ENCODE measurements at places on chromosomes 5 and 9.

- no peak for DNase-seq
Measured at GRCh38 chr5:75659791-75660450, 48.7 kb downstream of the ANKDD1B start.

- DNase-seq, result no peak
Measured at GRCh38 chr5:121090822-121091221, 626.7 kb downstream of the PRR16 start.

GRCh38 chr5:172541099-172541772, 86.9 kb upstream of the SH3PXD2B start:
- no peak for DNase-seq

GRCh38 chr5:156339139-156339841, 12.3 kb downstream of the SGCD start:
- DNase-seq, result no peak

- DNase-seq, result no peak
Measured at GRCh38 chr9:1098551-1098950, 48.4 kb downstream of the DMRT2 start.

GRCh38 chr5:33840927-33841547, 50.8 kb downstream of the ADAMTS12 start:
- no peak for DNase-seq

GRCh38 chr9:114746591-114747346, 59.1 kb downstream of the TNFSF15 start:
- DNase-seq, result no peak

- no peak for DNase-seq
Measured at GRCh38 chr9:29730163-29730562, 2156.9 kb upstream of the C9orf72 start.

DNA sequence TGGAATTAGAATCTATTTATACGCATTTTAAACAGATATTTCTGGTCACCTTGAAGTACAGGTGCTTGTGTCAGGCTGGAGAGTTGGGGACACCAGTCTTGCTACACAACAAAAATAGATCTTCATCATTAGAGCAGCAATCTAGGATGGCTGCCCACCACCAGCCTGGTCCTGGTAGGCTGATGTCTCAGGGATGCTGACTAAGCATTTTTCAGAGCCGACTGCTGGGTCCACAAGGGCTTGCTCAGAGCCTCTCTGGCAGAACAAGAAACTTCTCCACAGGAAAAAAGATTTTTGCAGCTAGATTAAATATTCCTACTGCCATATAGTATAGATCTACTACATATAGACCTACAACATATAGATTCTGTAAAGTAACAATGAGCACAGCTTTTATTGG, 12.0 kb upstream of the FAM81B start:
- no peak for DNase-seq

DNA sequence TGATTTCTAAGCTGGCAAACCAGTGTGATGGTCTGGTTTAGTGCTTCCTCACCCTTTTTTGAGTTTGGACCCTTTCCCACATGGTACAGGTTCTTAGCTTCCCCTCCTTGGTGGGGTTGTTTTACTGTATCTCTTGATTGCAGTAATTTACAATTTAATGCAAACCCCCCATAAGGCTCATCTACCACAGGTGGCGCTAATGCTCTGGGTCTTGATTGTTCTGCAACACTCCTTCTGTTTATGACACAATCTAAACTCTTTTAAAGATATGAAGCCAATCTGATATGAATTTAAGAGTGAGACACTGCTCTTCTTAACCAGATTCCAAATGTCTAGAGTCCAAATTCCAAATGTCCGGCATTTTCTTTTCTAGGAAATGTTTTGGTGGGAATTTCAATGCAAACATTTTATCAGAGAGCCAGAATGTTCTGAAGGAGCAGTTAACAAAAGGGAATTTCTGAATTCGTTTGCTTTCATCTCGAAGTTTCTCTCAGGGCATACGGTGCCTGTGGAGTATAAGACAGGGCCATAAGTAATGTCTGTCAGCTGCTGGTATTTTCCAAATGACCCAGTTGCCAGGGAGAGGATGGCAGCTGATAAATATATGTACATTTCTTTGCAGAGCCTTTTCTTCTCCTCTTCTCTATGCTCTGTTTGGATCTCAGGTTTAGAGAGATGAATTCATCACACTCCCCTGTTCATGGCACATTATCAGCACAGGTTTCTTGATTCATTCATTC, 246.8 kb downstream of the ARHGAP26 start:
- no peak for DNase-seq

- DNase-seq, result no peak
Measured at GRCh38 chr5:95984287-95984938, 22.8 kb upstream of the ELL2 start.

- DNase-seq, result no peak
Measured at GRCh38 chr5:111511831-111512374, 432 bp downstream of the STARD4 start.

DNA sequence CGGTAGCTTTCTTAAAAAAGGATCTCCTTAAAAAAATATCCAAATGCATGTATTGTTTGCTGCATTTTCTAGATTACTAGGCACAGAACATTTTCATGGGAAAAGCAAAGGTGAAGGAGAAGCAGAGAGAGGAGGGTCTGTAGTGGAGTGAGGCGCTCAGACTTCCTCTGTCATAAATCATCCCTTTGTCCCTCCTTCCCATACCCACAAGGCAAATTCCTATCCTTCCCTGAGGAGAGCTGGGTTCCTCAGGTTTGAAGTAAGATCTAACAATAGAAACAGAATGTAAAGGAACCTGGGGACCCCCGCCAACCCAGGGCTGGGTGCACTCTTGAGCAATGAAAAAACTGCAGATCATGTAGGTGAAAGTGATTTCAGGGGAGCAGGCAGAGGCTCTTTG, 149.2 kb upstream of the ANKH start:
- DNase-seq, result no peak

GRCh38 chr9:98917746-98918487, 25.8 kb upstream of the COL15A1 start:
- DNase-seq, result no peak

- peak; percentile 72 for DNase-seq
Measured at GRCh38 chr9:12774861-12775678, at the start of gene LURAP1L. Gene LURAP1L (plus strand): TSS chr9:12775020. CDS start chr9:12775716, 696 bp downstream.

- DNase-seq, result no peak
Measured at GRCh38 chr5:33713136-33713765, 178.5 kb downstream of the ADAMTS12 start.

DNA sequence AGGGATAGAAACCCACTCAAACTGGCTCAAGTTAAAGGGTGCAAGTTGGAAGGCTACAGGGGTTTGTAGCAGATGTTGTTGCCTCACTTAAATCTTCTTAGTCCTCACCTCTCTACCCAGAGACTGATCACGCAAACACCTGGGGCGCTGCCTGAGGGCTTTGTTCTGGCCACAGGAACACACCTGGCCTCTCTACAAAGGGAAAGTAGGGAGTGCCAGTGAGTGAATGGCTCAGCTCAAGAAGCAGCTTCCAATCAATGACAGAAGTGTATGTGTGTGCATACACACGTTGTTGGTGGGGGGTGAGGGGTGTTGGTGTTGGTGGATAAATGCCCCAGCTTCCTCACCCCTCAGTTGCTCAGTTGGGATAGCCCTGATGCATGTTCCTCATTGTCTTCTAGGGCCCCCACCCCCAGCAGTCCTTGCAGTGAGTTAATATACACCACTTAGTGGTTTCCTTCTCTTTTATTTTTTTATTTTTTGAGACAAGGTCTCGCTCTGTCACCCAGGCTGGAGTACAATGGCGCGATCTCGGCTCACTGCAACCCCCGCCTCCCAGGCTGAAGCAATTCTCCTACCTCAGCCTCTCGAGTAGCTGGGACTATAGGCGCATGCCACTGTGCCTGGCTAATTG, 30.6 kb upstream of the CTNNA1 start:
- no peak for DNase-seq

GRCh38 chr9:77808751-77809081, 160.6 kb upstream of the GNA14 start:
- no peak for DNase-seq

DNA sequence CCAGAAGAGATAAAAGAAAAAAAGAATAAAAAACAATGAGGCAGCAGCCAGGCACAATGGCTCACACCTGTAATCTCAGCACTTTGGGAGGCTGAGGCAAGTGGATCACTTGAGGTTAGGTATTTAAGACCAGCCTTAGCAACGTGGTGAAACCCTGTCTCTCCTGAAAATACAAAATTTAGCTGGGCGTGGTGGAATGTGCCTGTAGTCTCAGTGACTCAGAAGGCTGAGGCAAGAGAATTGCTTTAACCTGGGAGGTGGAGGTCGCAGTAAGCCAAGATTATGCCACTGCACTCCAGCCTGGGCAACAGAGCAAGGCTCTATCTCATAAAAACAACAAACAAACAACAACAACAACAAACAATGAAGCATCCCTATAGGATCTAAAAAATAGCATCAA, 121.5 kb downstream of the HMHB1 start:
- no peak for DNase-seq

DNA sequence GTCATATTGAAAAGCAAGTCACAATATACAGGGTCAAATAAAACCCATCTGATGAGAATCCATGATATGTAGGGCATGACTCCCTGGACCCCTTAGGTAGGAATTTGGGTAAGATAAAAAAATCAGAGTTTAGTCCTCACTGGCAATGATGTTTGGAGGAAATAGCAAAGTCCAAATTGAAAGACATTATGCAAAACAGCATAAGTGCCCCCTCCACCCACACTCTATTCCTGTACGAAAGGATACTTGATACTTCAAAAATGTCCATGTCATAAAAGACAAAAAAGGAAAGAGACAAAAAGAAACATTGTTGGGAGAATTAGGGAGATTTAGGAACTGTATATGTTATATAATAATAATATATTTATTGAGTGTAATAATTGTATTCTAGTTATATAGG, 96.1 kb upstream of the RASGRF2 start:
- no peak for DNase-seq

GRCh38 chr5:43007911-43008362, 32.2 kb downstream of the ANXA2R start:
- DNase-seq, result no peak

- DNase-seq, result no peak
Measured at GRCh38 chr9:21906881-21907280, 87.3 kb downstream of the CDKN2A start.

GRCh38 chr5:54113060-54113459, 197.3 kb downstream of the ARL15 start:
- no peak for DNase-seq

DNA sequence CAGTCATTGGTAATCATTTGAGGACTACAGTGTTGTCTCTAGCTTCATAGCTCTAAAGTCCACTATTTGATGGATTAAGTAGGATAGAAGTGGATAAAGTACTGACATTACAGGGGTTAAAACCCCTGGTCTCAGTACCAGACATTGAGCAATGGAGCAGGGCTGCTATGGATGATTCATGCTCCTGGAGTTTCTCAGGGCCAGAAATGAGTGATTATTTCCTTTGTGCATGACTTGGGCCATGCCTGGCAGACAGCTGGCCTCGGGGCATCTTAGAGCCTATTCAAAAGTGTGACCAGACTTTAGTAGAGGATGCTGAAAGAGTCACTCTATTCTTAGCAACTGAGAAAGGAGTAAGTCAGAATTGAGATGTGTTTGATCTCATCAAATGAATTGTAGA, 350.7 kb upstream of the TLE4 start:
- DNase-seq, result no peak

DNA sequence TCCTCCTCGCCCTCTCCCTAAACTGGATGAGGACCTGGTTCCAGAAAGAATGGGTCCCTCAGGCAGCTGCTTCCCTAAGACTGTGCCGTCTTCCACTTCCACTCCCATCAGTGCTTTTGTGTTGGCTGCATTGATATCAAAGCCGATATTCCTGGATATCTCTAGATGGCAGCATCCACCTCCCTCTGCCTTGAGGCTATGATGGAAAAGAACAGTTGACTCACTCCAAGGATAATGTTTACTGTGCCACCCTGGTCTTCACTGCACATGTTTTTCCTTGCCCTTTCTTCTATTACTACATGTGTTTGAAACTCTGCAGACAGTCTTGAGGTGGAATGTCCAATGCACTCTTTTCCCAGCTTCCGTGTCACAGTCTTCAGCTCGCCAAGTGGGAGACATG, 211.6 kb downstream of the MAST4 start:
- DNase-seq, result no peak

DNA sequence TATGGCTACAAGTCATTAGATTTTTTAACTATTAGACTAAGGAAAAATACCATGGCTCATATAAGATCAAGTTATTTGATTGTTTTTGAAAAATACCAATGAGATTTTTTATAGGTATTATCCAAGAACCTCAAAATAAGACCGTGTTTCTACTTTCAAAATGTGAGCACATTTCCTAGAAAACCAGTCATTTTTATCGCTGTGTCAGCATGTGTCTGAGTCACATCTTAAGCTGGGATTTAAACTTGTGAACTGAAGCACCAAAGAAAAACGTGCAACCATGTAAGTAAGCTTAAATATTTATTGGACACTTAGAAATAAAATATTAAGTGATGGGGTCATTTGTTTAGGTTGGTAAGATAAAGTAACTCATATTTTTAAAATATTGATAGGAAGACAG, 1676.0 kb upstream of the NUDT12 start:
- no peak for DNase-seq

GRCh38 chr9:131690941-131691573, 48.8 kb downstream of the RAPGEF1 start:
- no peak for DNase-seq

DNA sequence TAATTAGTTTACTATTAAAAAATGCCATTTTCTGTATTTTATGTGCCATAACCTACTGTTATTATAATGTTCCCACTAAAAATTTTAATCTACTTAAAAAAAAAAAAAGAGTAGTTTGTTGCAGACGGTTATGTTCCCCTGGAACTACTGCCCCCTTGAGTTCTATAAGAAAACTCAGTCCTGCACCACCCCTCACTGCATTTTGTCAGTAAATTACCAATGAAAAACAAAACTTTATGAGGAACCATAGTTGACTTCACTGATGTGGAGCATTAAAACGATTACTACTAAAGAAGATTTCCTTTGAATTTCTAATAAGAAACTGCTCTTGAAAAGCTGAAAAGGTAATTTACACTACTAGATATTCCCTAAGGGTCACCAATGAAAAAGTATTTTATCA, 288.7 kb downstream of the FBXL17 start:
- DNase-seq, result no peak

- no peak for DNase-seq
Measured at GRCh38 chr5:169547508-169547907, 36.1 kb upstream of the SPDL1 start.

GRCh38 chr5:119071561-119071995, 691 bp downstream of the DMXL1 start:
- DNase-seq, result no peak
